ENCODE measurements at places on chromosomes 7 and 10.

- DNase-seq: no peak
Measured at GRCh38 chr10:45427970-45428366, 54.0 kb downstream of the ALOX5 start.

- no peak for DNase-seq
Measured at GRCh38 chr10:114042895-114043531, 653 bp upstream of the ADRB1 start.

- DNase-seq: no peak
Measured at GRCh38 chr7:86149024-86149665, 494.6 kb upstream of the GRM3 start.

- no peak for DNase-seq
Measured at GRCh38 chr10:114491933-114492332, 87.6 kb upstream of the AFAP1L2 start.

- no peak for DNase-seq
Measured at GRCh38 chr10:77045085-77045484, 592.5 kb downstream of the KCNMA1 start.

DNA sequence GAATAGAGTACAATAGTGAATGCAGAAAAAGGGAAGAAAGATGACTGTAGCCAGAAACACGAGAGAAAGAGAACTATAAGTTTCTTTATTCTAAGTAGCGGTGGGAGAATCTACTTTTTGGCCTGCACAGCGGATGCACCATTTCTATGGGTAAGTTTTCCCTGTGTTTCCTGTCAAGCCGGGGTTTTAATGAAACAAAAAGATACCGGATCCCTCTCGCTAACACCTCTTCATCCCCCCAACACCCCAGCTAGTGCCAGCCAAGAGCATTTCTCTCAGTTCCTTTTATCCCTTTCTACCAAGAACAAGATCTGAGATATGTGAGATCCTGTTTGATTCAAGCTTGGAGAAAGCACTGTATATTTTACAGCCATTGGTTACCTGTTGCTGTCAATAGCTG lies 14.7 kb downstream of the PTPRZ1 start:
- DNase-seq: no peak

GRCh38 chr7:79781716-79782115 lies 328.2 kb upstream of the MAGI2 start:
- no peak for DNase-seq

GRCh38 chr7:116524609-116525297 lies at the start of gene CAV1:
TSS of gene CAV1 (plus strand) at chr7:116525036. CDS start at chr7:116525063, 27 bp downstream.
- peak; percentile 24 for DNase-seq

DNA sequence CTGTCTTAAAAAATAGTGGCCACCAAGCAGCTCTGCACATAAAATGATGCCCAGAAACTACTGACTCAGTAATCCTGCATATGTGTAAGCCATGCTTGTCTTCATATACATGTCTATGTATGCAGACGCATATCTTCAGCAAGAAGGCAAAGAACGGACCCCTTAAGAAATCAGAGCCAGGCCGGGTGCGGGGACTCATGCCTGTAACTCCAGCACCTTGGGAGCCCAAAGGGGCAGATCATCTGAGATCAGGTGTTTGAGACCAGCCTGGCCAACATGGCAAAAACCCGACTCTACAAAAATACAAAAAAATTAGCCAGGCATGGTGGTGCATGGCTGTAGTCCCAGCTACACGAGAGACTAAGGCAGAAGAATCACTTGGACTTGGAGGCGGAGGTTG lies 295.0 kb downstream of the TCERG1L start:
- no peak for DNase-seq

- no peak for DNase-seq
Measured at GRCh38 chr7:40828686-40829600, 694.1 kb downstream of the SUGCT start.

- no peak for DNase-seq
Measured at GRCh38 chr10:97336006-97336405, 1.5 kb upstream of the FRAT2 start.

GRCh38 chr7:18727115-18727870 lies 231.7 kb downstream of the HDAC9 start:
- DNase-seq: no peak

GRCh38 chr7:146255609-146256008 lies 139.0 kb downstream of the CNTNAP2 start:
- no peak for DNase-seq

DNA sequence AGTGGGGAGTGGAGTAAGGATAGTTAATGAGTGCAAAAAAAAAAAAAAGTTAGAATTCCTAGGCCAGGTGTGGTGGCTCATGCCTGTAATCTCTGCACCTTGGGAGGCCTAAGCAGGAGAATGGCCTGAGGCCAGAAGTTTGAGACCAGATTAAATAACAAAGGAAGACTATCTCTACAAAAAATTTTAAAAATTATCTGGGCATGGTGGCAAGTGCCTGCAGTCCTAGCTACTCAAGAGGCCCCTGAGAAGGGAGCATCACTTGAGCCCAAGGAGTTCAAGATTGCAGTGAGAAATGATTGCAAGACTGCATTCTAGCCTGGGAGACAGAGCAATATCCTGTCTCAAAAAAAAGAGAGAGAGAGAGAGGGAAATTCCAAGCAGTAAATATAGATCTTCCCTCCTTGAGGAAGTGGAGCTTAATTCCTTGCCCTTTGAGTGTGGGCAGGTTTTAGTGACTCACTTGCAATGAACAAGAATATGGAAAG lies 19.5 kb upstream of the CSTF2T start:
- DNase-seq: no peak

DNA sequence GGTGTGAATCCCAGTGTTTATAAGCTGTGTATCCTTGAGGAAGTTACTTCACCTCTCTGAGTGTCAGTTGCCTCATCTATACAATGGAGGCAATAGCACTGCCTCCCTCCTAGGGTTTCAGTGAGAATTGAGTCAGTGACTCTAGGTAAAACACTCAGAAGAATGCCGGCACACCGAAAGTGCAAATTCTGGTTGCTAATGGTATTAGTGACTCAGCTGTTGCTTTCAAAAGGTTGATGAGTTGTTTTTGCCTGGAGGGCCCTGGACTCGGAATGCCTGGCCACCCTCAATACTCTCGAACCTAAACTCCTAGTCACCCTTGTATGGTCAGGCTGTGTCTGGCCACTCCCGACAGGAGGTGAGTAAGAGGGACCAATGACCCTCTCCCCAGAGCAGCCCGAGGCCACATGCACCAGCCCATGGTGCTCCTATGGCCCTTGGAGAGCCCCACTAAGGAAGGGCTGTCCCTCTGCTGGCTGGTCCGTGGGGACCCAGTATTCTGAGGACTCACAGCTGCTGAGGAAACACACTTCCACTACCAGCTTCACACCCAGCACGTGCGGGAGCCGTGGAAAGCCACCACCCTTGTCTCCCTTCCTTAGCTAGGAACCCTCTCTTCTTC lies 60.2 kb downstream of the CALML3 start:
- no peak for DNase-seq

GRCh38 chr7:36644625-36645422 lies 79.5 kb downstream of the AOAH start:
- no peak for DNase-seq

DNA sequence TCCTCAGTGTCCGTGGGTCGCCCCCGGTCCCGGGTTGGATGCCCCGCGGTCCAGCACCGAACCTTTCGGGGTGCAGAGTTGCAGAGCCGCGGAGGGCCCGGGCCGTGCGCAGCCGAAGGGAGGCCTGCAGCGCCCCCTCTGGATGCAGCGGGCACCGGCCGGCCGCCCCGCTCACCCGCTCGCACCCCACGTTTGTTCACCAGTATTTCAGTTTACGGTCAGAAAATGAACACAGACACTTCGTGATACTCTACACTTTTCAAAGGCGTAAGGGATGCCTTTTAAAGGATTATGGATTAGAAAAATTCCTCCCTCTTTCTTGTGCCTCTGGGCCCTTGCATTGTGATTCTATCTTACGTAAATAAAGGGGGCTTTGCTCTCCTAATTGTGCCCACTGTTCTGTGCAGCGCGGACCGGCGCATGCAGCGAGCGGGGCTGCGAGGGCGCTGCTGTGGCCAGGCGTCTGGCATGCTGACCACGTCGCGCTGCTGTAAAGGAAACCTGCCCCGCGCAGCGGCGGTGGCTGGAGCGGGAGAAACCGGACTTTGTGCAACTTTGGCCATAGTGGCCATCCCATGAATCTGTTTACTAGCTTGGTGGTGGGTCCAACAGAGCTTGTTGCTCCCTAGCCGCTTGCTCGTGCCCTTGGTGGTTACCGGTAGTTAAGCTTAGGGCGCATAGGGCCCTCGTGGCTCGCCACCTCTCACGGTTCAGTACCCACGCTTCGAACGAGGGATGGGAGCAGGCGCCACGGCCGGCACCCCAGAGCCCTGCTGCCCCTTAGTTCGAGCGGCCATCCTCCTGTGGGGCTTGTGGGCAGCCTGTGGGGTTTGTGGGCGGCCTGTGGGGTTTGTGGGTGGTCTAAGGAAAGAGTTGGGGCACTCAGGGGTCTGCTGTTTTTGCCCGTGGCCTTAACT lies 739 bp upstream of the MEST start:
- no peak for DNase-seq

DNA sequence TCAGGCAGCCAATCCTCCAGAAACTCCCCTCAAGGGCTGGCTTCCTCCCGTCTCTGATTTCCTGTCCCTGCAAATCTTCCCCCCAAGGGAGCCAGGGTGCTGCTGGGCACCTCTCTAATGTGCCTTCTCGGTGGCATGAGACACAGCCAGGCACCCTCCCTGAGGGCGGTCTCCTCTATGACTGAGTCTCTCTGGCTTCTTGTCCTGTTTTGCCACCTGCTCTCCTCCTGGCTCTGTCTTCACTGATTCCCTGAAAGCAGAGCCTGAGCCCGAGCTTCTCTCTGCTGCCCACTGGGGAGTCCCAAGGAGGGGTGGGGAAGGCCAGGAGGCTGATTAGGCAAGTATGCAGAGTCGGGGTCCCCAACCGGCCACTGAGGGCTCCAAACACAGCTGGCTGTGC lies 60.4 kb upstream of the INSIG1 start:
- no peak for DNase-seq

- DNase-seq: no peak
Measured at GRCh38 chr7:85191383-85191782, 4.5 kb upstream of the SEMA3D start.

- DNase-seq: peak; percentile 35
Measured at GRCh38 chr7:96414931-96415292, 93.0 kb upstream of the SLC25A13 start.

DNA sequence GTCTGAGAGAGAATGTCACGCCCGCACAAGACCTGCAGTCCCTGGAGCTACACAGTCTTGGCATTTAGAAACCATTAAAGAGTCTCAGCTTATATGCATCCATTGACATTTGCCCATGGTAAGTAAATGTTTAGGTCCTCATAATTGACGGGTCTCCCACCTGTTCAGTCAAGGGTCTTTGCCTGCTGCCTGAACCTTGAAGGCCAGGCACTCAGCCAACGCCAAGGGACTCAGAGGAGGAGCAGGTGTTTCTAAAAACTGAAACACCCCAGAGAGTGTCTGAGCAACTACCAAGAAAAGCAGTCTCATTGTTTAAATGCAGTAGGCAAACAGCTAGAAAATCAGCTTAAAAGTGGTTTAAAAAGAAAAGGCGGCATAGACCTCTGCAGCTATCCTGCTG lies 264.7 kb upstream of the AKR1E2 start:
- DNase-seq: no peak

- no peak for DNase-seq
Measured at GRCh38 chr10:7362471-7362870, 48.4 kb downstream of the SFMBT2 start.

GRCh38 chr7:4803397-4804241 lies 28.2 kb downstream of the AP5Z1 start:
- DNase-seq: no peak

GRCh38 chr10:95374597-95375209 lies 83.9 kb upstream of the PDLIM1 start:
- peak; percentile 44 for DNase-seq

- DNase-seq: no peak
Measured at GRCh38 chr10:83287374-83287773, 851.9 kb upstream of the GHITM start.

DNA sequence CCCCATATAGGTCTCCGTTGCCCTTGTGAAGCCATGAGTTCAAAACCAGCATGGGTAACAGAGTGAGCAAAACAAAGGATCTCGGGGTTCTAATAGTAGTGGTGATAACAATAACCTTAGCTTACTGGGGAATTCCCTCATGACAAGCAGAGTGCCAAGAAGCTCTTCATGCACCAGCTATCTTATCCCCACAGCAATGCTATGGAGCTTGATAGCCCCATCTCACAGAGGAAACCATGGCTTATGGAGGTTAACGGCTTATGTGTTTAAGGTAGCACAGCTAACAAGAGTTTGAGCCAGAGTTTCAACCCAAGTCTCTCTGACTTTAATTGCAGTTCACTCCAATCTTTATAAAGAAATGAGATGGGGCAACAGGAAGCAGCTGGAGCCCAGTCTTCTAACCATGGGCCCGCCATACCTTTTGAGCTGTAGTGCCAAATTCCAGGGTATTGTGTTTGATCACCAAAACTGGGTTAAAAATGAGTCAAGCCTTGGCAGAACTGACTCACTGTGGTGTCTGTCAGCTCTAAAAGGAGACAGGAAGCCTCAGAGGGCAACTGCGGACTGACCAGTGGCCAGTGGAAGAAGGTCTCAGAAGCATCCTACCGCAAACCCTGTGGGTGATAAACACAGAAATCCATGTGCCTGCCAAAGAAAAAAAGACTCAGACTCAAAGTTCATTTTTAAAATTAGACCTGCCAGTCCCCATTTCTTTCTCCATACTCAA lies 16.5 kb upstream of the PLAU start:
- peak; percentile 48 for DNase-seq

GRCh38 chr7:131249003-131249402 lies 78.7 kb upstream of the MKLN1 start:
- DNase-seq: no peak

GRCh38 chr7:16670731-16671344 lies 24.9 kb downstream of the BZW2 start:
- no peak for DNase-seq

GRCh38 chr7:151064993-151065392 lies 5.6 kb downstream of the SLC4A2 start:
- no peak for DNase-seq

GRCh38 chr7:77550586-77550985 lies 13.5 kb downstream of the PTPN12 start:
- DNase-seq: no peak

DNA sequence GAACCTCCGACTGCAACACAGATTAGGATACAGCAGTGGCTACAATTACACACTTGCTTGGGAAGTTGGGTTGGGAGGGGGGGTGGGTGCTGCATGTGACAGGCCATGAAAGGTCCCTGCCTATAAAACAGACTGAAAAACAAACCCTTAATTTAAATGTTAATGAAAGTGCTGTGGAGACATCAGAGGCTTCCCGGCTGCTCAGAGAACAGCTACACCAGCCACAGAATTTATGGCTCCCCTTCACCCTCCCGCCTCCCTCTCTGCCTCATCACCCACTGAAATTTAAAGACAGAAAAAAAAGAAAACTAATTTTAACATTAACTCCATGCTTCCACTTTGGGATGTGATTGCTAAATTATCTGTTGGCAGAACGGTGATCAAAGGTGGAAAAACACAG lies 34.7 kb downstream of the FBXW4 start:
- DNase-seq: no peak
